ENCODE measurements at places on chromosomes 3 and 15. TPM values are rescaled to one million over a fixed set of nuclear protein-coding genes. Genes with fewer than 3 reads are reported as not detected.

DNA sequence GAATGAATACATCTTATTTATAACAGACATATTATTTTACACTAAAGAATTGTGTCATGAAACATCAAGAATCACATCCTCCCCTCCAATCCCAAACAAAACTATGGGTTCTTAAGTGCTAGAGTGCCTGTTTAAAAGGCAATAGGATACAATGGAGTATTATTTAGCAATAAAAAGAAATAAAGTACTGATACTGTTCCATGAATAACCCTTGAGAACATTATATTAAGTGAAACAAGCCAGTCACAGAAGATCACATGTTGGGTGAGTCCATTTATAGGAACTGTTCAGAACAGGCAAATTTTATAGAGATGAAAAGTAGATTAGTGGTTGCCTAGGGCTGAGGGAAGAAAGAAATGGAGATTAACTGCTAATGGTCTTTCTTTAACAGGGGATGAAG, 86.5 kb downstream of the ANKRD28 start:
- H3K36me3 ChIP-seq, result peaks cover 48% of the 10 kb centered on the region
- H3K4me3 ChIP-seq, result no peak overlapping the region
- no peak for DNase-seq
- H3K27me3 ChIP-seq, result no peaks in the 10 kb centered on the region

GRCh38 chr15:82566690-82567089, 26.4 kb upstream of the RPS17 start:
- H3K4me1 ChIP-seq, result peaks cover 33% of the 10 kb centered on the region
- H3K4me3 ChIP-seq, result no peak overlapping the region
- H3K36me3 ChIP-seq, result no peaks in the 10 kb centered on the region

DNA sequence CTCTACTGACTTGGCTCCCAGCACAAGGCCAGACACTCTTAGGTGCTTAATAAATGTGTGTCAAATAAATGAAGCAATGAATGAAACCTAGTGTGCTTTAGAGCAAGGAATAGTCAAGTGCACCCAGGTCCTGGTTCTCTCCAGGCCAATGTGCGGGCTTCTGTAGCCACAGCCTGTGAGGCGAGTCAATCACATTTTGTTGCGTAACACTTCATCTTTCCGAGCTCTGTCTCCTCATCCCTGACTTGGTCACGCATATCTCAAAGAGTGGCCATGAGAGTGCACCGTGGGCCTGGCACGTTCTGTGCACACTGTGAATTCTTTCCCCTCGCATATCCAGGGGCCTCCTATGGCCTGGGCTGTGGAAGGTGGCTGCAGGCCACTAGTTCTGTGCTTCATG, 11.4 kb upstream of the SH3GL3 start:
- peaks cover 5% of the 10 kb centered on the region for H3K27me3 ChIP-seq
- H3K4me1 ChIP-seq, result no peaks in the 10 kb centered on the region
- DNase-seq, result no peak
- no peaks in the 10 kb centered on the region for H3K36me3 ChIP-seq

CLSTN2 gene
- total RNA-seq, result under 0.01 TPM

GRCh38 chr15:49200347-49200746, 30.3 kb downstream of the GALK2 start:
- no peak for DNase-seq
- H3K4me1 ChIP-seq, result peaks cover 4% of the 10 kb centered on the region
- H3K27ac ChIP-seq, result no peak overlapping the region
- no peaks in the 10 kb centered on the region for H3K27me3 ChIP-seq
- H3K36me3 ChIP-seq, result peaks cover 7% of the 10 kb centered on the region

HACD3 gene
- total RNA-seq, result 79.6 TPM

HTR3E gene
- not detected for total RNA-seq

DNA sequence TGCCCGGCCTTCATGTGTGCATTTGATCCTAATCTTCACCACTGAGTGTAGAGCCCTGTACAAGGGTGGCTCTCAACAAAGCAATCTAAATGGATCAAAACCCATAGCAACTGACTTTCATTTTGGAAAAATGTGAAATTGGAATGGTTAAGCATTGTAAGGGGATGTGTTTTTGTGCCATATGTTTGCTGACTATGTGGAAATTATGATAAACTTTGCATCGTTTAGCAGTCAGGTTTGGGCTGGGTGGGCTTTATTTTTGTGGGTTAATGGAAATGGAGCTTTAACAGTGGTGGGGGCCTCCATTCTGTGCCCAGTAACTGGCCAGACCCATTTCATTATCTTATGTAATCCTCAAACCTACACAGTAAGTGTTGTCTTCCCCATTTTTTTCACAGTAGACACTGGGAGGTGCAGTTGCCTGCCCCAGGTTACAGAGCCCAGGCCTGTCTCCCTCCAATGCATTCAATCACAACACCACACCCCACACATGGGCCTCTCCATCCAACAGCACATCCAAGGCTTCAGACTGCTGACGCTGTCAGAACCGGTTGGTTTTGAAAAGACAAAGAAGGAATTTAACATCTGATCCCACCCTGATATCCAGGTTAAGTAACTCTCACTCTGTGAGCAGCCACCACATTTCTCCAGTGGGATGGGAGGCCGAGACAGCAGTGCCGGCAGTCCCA, 136.3 kb upstream of the ABHD17C start:
- H3K4me1 ChIP-seq, result no peaks in the 10 kb centered on the region
- no peak for DNase-seq
- H3K4me3 ChIP-seq, result no peak overlapping the region
- H3K27ac ChIP-seq, result no peak overlapping the region
- H3K36me3 ChIP-seq, result peaks cover 34% of the 10 kb centered on the region

GRCh38 chr3:193207290-193208273, 33.4 kb upstream of the PLAAT1 start:
- H3K4me1 ChIP-seq, result no peaks in the 10 kb centered on the region
- no peak overlapping the region for H3K4me3 ChIP-seq
- no peaks in the 10 kb centered on the region for H3K27me3 ChIP-seq
- no peaks in the 10 kb centered on the region for H3K36me3 ChIP-seq
